ENCODE measurements at places on chromosomes 4 and X.

GRCh38 chrX:26851981-26852380 lies 611.2 kb downstream of the PPP4R3C start:
- no peak for DNase-seq

GRCh38 chrX:135086197-135086854 lies 34.0 kb downstream of the ETDB start:
- DNase-seq: no peak

DNA sequence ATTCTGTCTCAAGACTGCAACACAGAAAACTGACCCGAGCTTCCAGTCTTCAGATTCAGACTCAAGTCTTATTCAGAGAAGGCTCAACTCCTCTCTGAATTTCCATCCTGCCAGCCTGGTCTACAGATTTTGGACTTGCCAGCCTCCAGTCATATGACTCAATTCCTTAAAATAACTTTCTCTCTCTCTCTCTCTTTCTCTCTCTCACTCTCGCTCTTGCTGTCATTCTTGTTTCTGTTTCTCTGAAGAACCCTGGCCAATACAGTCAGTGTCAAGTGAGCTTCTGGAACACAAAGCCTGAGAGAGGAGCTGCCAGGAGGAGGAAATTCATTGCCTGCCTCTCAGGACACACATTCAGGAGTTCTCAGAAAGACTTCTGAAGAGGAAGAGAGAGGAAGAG lies 154.9 kb downstream of the PARM1 start:
- no peak for DNase-seq

GRCh38 chr4:13953083-13953482 lies 325.6 kb upstream of the BOD1L1 start:
- DNase-seq: no peak

- DNase-seq: no peak
These were observed 11.9 kb downstream of the FSTL5 start for GRCh38 chr4:162151850-162152249.

DNA sequence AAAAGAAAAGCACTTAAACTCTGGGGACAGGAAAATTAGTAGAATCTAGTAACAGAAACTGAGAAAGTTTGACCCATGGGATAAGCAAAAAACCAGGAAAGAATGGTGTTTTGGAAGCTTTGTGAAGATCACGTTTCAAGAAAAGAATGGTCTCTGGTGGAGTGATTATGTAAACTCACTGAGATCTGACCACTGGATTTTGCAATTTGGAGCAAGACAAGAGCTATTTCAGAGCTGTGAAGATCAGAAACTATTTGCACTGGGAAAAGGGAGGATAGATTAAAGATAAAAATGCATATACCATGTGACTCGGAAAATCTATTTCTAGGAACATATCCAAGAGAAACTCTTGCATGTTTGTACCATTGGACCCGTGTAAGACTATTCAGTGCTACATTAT lies 4.3 kb downstream of the TMPRSS11D start:
- no peak for DNase-seq
